ENCODE measurements at places on chromosomes 6 and 20.

DNA sequence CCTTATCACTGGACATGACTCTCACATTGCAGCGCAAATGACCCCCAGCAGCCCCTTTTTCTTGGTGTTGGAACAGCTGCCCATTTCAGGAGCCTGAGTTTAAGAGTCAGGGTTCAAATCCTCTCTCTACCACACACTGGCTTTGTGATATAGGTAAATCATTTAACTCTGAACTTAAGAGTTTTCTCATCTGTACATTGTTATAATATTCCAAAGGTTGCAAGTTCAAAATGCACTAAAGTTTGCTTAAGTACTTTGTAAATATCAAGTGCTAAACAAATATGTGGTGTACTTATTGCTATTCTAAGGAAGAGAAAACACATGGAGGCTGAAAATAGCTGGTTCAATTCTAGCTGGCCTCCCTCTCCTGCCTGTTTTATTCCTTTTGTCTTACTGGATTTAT, 39.3 kb upstream of the PBOV1 start:
- no peak for DNase-seq

DNA sequence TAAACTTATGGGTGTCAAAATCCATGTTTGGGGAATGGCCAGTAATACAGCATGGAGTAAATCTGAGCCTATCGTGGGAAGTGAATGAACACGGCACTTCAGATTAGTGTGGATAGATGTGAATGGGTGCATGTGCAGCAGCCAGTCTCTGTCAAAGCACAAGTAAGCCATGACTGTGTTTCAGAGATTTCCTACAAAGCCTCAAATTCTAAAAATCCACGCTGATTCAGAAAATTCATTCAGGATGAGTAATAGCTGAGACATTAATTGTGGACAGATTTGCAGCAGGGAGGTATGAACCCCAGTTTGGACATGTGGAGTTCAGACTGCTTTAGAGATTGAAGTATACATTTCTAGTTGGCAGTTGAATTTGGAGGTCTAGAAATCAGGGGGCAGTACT, 115.1 kb downstream of the QKI start:
- no peak for DNase-seq

- DNase-seq = no peak
Measured at GRCh38 chr6:53828966-53829697, 34.3 kb downstream of the LRRC1 start.

DNA sequence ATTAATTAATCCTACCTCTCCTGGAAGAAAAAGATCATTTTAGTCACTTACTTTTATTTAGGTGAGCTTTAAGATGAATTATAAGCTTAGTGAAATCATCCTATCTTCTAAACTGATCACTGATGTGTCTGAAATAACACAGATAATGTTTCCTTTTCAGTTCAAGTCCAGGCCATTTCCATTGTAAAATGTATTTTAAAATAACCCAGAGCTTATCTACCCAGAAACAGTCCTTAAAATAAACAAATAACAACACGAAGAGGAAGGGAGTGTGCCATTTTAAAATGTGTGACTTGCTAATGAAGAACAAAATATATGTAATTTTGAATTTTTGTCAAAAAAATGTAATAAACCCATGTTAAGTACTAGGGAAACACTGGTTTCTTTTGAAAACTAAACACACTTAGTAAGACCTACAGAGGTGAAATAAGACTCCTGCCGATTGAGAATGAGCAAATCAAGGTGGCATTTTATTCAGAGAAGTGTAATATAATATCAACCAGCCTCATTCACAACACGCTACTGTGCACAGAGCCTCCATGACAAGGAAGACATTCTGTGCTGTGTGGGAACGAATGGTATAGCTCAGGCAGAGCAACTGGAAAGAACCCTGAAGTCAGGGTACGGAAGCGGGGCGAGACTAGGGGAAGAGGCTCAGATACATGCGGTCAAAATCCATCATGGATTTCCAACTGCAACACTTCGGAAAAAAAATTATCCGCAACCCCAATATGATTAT, 7.7 kb downstream of the LRP11 start:
- no peak for DNase-seq

GRCh38 chr6:87830907-87831306, 128.9 kb upstream of the AKIRIN2 start:
- no peak for DNase-seq

DNA sequence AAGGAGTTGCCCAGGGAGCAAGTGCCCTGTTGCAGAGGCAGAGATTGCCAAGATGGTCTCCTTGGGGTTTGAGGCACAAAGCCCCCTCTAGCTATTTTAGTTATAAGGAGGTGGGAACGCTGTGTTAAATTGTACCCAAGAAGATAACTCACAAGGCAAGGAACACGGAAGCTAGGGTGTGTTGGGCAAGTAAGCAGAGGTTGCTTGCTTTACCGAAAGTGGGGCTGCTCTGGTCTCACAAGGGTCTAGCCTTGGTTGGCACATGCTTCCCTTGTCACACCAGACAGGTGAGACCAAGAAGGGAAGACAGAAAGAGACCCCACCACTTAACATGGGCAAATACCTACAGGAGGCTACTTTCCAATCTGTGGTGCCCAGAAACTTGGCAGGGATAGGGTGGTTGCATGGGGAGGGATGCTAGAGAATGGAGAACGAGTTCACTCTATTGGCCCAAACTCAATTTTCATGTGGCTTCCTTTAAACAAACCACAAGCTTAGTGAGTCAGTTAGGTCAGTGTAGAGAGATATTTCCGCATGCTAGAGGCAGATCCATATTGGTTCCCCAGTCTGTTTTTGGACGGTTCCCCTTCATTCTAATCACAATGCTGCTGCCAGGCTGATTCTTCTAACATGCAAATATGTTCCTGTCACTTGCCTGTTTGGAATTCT, 42.4 kb downstream of the PLAGL1 start:
- no peak for DNase-seq

DNA sequence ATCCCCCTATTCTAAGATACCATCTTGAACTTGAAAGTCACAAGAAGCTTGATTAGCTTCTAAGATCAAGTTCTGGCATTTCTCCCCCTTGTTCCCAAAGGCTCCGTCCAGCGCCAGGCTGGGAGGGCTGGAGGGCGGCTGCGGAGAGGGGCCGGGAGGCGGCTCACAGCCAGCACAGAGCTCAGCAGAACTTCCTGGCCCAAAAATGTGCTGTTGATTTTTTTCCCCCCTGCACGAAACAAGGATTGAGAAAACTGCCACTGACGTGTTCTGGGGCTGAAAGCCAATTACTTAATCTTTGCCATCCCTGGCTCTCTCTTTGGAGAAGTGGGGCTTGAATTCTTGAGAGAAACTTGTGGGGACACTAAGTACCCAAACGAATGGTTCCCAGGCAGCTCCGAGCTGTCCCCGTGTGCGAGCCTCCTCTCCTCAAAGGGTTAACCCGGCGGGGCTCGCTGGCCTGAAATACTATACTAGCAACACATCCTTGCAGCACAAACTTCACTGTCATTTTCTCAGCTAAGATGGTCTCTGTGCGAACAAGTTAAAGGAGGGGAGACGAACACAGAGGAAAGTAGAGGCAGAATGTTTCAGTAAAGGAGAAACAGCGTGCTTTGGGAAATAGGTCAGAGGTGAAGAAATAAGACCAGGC, 452 bp downstream of the TRAF3IP2 start:
- no peak for DNase-seq

DNA sequence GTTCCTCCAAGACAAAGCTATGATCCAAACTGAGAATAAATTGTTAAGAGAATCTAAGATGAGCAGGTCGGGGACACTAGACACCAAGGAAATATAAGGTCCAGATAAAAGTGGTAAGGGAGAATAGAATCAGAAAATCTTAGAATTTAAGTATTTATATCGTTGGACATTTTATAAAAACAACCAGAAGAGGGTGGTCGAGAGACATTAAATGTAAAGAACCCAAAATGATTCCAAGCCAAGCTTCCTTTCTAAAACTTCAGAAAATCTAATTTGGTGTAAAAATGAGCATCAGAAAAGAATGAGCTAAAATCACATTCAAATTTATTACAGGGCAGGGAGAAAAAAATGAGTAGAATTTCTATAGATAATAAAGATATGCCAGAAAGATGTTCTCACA, 97.8 kb upstream of the OGFRL1 start:
- no peak for DNase-seq

- no peak for DNase-seq
Measured at GRCh38 chr6:128605961-128606360, 85.6 kb upstream of the PTPRK start.

- no peak for DNase-seq
Measured at GRCh38 chr6:15088904-15089568, 156.8 kb upstream of the JARID2 start.

DNA sequence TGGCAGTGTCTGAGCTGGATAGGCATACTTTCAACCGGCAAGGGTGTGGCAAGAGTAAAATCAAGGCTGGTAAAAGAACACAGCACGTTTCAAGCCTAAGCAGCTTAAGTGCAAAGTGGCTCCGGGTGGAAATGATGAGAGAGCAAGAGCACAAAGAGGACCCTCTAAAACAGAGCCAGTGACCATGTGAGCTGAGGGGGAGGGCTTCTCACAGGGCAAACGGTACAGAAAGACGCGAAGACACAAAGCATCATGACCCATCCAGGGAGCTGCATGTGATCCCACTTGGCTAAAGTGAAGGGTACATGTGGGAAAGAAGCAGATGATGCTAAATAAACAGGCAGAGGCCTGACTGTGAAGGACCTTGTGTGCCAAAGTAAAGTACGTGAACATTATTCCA, 25.7 kb downstream of the FKBP5 start:
- no peak for DNase-seq

- DNase-seq = no peak
Measured at GRCh38 chr20:56698297-56698696, 69.2 kb downstream of the TFAP2C start.

DNA sequence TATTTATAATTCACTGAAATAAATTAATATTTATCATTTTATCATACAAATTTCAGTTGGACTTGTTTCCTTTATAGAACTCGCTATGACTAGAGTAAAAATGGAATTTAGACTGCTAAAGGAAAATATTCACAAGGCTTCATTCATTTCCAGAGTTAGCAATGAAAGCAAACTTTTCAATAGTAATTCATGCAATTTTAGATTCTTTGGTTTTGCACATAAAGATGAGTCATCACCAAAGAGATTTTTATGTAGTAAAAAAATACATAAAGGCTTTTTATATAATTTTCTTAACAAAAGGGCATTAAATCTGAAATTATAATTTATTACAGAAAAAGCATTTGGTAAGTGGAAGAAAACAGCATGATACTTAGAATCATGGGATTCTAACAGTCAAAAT, 37.2 kb upstream of the STXBP5 start:
- DNase-seq = no peak

DNA sequence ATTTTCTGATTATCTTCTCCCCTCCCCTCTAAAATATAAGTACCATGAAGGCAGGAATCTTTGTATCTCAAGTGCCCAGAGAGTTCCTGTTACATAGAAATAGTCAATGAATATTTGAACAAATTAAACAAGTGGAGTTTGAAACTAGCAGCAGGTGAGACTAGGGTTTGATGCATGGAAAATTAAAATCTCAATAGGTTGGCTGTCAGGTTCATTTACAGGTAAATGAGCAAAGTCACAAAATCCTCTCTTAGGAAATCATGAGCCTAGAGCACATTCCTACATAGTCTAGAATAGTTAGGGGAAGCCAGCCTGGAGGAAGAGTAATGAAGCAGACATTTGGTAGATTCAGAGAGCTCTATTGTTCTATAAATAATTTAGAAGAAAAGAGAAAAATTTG, 140.4 kb downstream of the HS3ST5 start:
- DNase-seq = no peak

- no peak for DNase-seq
Measured at GRCh38 chr6:114096561-114097172, 125.7 kb upstream of the HDAC2 start.

DNA sequence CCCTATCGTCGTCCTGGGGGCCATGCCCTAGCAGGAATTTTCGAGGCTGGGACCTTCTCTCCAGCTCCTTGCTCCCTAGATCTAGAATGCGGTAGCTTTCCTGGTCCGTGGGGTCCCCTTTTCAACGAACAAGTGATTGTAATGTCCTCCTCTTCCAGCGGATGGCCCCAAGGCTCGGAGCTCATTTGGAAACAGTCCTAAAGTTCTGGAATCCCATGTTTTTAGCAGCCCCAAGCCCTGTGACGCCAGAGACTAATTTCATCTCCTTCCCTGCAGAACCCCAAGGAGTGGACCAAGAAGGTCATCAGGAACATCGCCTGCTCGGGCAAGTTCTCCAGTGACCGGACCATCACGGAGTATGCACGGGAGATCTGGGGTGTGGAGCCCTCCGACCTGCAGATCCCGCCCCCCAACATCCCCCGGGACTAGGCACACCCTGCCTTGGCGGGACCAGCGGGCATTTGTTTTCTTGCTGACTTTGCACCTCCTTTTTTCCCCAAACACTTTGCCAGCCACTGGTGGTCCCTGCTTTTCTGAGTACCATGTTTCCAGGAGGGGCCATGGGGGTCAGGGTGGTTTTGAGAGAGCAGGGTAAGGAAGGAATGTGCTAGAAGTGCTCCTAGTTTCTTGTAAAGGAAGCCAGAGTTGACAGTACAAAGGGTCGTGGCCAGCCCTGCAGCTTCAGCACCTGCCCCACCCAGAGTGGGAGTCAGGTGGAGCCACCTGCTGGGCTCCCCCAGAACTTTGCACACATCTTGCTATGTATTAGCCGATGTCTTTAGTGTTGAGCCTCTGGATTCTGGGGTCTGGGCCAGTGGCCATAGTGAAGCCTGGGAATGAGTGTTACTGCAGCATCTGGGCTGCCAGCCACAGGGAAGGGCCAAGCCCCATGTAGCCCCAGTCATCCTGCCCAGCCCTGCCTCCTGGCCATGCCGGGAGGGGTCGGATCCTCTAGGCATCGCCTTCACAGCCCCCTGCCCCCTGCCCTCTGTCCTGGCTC, 48.5 kb downstream of the PYGB start:
- DNase-seq = peak; percentile 5

DNA sequence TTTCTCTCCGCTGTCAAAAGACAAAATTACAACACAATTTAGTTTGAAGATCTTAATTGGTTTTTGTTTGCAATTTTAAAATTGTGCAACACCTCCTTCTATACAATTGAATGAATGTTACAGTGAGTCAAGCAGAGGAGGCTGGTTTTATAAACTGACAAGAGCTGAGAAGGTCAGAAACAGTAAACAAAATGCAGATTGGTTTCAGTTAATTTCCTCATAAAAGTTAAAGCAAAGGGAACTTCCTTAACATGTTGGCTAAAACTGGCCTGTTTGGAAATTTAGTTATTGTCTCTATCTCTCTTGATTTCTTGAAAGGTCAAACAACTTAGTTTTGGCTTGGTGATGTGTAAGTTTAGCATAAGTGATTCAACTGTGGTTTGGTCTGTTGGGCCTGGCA, 22.2 kb downstream of the KHDC1L start:
- no peak for DNase-seq

- DNase-seq = no peak
Measured at GRCh38 chr6:134772671-134773360, 177.1 kb downstream of the ALDH8A1 start.
